ENCODE measurements at places on chromosomes 3 and 15.

DNA sequence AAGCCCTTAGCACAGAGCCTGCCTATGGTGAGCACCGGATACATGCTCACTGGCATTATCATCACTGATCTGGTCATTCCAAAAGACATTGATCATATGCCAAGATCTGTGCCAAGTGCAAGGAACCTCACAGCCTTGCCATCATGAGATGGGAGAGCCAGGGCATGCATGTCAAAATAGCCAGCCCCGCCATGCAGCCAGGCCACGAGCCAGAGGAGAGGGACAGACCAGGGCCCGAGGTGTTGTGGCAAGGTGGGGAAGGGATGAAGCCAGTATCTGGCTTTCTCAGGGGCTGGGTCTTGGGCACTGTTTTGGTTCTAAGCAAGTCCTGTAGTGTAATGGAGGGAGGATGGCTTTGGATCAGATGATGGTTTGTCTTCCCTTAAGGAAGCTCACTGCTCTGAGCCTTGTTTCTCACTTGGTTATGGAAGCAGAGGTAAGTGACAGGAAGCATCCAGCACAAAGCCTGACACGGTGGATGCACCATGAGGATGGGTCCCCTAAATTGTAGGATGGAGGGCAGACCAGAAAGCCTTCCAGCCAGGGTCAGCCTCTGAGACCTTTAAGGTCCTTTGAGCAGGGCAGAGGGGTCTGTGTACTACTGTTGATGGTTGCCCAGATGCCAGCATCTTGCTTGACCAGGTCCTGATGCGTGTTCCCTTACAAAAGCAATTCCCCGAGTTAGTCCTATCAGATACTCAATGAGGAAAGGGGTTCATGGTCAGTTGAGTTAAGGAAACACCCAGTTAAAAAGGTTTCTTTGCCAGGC is 247.7 kb upstream of the TLE3 start:
- no peak for DNase-seq

DNA sequence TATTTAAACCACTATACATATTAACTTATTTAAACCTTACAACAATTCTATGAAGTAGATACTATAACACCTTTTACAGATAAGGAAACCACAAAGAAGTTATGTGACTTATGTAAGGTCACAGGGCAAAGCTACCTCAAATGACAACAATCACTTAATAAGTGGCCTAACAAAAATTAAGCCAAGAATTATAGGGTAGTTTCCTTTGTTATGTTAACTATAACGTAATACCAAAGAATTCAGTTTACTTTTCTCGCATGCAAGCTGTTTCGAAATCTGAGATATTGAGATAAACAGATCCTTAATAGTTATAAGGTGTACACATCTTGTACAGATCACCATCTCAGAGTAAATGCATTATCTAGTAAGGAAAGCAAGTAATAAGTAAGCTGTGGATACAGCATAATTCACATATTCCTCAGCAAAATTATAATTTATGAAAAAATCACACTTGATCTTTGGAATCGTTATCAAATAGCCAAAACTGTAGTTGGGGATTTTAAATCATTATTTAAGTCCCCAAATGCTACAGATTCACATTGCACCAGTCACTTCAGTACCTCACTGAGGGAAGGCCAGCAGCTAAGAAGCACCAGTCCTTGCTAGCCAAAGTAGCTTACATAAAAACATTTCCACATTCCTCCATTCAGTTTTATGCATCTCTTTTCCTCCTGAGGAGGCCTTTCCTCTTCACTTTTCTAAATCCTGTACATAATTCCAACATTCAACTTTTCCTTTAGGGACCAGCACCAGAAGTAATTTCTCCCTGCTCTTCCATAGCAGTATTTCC is 226.8 kb downstream of the TBC1D5 start:
- no peak for DNase-seq

- no peak for DNase-seq
Observed at GRCh38 chr3:189360291-189360690, 188.5 kb downstream of the TPRG1 start.

DNA sequence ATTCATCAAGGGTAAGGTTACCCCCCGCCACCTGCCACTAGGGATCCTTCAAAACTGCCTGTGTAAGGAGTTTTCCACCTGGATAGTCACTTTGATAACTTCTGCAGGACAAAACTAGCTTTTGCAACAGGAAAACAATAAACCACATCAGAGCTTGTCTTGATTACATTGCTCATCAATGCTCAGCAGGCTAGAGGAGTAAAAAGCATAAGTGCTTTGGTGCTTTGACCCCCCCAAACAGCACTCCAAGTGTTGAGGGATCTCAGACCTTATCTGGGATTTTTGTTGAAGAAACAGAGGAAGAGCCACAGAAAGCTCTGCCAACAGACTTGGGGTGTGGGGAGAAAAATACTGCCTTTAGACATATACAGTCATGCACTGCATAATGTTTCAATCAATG is 10.8 kb upstream of the PHLDB2 start:
- DNase-seq: no peak

GRCh38 chr15:37764733-37765191 is 169.7 kb upstream of the TMCO5A start:
- no peak for DNase-seq

DNA sequence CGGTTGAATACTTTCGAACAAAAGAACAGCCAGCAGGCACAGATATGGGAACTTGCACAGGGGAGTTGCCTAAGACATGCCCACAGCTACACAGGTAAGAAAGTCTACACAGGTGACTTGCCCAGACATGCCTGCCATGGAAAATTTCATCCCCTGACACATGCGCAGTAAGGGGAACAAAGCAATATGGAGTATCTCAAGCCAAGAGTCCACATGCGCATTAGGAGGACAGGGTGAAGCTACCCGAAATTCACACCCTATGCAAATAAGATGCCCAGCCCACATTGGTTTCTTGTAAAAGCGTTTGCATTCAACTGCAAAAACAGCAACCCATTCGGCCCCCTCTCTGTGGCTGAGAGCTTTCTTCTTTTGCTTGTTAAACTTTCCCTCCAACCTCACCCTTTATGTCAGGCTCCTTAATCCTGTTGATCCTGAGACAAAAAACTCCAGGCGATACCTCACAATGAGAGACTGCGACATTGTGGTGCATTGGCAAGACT is 49.3 kb upstream of the TRPM1 start:
- DNase-seq: no peak

Measured in activated CD8-positive, alpha-beta memory T cell treated with anti-CD3 and anti-CD28 coated beads for 1 hour (primary cell).